ENCODE measurements at places on chromosomes 5 and 9.

GRCh38 chr9:137458194-137459151 is 661 bp downstream of the NSMF start:
- DNase-seq: no peak

DNA sequence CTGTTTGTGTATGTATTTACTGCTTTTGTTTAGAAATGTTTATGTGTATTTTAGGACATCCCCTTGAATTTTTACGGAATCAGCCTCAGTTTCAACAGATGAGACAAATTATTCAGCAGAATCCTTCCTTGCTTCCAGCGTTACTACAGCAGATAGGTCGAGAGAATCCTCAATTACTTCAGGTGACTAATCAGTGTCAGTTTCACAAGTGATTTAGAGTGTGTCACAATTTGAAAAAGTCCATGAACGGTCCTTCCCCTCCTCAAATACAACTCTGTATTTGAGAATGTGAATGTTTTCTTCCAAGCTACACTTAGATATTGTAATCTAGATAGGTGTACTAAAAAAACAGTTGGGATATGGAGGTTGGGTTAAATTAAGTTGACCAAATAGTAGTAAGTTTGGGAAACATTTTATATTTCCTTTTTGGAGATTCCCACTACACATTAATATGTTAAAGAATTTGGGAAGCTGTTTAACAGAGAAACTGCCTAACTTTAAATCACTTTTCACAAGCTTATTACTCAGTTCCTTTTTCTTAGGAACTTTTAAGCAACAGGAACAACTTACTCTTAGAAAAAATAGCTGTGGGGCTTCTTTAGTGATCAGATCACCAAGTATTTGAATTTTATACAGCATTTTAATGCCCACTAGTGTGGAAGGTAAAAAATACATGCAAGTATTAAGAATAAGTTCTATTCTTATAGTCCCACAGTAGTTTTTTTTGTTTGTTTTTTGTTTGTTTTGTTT is 40.9 kb downstream of the RAD23B start:
- DNase-seq: no peak

- DNase-seq: no peak
Measured at GRCh38 chr5:72121780-72122445, 14.6 kb downstream of the MAP1B start.

GRCh38 chr5:88119535-88120125 is 149.0 kb downstream of the TMEM161B start:
- no peak for DNase-seq

- DNase-seq: no peak
Measured at GRCh38 chr5:56432321-56432720, 199.2 kb upstream of the ANKRD55 start.

GRCh38 chr5:35282810-35283209 is 52.5 kb upstream of the PRLR start:
- no peak for DNase-seq

DNA sequence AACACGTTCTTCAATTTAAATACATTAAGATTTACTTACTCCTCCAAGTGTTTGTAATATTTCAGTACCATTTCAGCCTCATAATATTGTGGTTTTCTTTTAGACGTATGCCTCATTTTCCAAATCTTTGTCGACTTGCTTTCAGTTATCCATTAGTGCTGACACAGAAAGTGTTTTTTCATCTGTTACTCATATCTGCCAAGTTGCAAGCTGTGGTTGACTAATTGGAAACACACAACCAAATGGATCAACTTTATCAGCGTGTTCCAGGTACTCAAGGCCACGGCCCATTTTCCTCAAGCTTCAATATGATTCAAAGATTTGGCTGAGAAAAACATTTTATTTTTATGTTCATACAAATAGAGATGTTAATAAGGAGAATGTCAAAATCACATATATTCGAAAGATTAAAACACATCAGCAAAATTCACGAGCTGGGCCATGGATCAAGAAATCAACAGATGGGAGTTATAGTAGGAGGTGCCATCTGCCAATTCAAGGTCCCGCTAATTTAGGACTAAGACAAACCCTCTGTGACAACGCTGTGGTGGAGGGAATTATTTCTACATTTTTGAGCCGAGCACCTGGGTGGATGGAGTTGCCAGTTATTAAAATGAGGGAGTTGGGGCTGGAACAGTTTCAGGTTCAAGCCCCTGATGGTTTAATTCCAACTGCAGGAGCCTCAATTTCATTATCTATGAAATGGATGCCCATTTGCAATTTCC is 27.2 kb upstream of the CCNJL start:
- no peak for DNase-seq

- DNase-seq: no peak
Measured at GRCh38 chr5:16865151-16865550, 70.9 kb downstream of the MYO10 start.

- DNase-seq: no peak
Measured at GRCh38 chr5:140312791-140313189, 9.9 kb upstream of the PFDN1 start.

- peak; percentile 8 for DNase-seq
Measured at GRCh38 chr5:74865804-74866595, at the start of gene FAM169A. Gene FAM169A (minus strand): TSS chr5:74866387. CDS start chr5:74841676, 24,711 bp downstream.

GRCh38 chr5:129361441-129362025 is 98.6 kb upstream of the ADAMTS19 start:
- no peak for DNase-seq

GRCh38 chr9:69760278-69760610 is 433 bp upstream of the PTAR1 start:
- DNase-seq: no peak

- no peak for DNase-seq
Measured at GRCh38 chr5:8848997-8849594, 696.8 kb downstream of the SEMA5A start.

- DNase-seq: no peak
Measured at GRCh38 chr9:135533113-135533512, 11.9 kb downstream of the LCN1 start.

- no peak for DNase-seq
Measured at GRCh38 chr5:38681029-38681706, 124.7 kb upstream of the LIFR start.

DNA sequence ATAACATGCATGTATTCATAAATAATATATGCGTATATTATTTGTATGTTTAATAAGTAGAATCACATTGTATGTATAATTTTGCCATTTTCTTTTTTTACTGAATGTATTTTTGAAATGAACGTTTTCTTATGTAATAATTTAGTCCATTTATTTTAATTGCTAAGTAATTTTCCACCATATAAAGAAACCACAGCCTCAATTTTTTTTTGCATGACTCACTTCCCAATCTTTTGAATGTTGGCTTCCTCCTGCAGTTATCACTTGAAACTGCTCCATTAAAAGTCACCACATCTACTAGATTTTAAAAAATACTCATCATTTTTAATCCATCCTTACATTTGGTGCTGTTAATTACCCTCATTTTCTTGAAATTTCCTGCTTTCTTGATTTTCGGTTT is 363.3 kb upstream of the MEF2C start:
- no peak for DNase-seq

DNA sequence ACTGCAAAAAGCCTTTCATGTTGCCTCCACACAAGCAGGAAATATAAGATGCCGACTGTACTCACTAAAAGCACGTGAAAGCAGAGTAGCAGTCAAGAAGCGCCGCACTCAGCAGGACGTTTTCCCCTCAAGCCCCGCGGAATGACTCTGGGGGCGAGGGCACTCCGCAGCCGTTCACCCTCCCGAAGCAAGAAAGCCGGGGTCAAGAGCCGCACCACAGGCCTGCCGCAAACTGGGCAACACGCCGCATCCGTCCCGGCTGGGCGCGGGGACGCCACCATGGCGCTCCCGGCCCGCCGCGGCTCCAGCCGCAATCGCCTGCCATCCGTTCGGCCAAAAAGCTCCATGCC is 364 bp downstream of the RPS6 start:
- DNase-seq: no peak

GRCh38 chr5:56851258-56851941 is 36.1 kb downstream of the MAP3K1 start:
- no peak for DNase-seq

DNA sequence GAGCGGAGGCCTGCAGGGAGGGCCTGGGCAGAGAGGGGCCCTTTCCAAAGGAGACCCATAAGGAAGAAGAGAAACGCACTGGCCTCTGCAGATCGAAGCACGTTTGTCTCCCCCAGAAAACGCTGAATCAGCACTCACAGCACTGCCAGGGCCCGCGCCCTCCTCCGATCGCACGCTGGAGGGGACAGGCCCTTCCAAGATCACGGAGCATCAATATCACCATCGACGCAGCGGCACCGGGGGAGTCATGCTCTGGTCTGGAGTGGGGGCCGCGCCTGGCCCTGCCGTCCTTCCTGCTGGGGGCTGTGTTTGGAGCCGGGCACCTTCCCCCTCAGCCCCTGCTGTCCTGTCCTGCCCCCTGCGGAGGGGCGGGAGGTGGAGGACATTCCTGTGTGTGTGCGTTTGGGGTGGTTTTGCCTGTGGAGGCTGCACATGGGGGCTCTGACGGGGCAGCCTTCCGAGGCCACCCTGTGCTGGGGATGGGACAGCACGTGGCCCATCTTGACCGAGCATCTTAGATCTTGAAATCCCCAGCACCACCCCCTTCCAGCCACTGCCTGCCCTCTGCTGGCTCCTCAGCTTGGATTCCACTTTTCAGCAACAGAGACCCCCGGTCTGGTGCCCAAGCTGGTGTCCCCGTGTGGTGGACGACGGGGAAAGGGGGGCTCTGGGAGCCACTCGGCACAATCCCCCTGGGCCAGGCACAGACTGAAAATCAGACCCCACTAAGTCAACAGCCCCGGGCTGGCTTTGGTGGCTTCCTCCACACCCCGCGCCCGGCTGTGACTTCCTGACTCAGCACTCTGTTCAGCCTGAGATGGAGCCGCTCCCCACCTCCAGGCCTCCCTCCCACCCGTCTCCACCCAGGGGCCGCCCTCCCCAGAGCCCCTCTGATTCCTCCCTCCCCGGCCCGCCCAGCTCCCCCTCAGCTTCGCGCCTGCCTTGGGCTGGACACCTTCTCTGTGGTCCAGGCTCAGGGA is 8.3 kb downstream of the TMEM250 start:
- peak; percentile 29 for DNase-seq

DNA sequence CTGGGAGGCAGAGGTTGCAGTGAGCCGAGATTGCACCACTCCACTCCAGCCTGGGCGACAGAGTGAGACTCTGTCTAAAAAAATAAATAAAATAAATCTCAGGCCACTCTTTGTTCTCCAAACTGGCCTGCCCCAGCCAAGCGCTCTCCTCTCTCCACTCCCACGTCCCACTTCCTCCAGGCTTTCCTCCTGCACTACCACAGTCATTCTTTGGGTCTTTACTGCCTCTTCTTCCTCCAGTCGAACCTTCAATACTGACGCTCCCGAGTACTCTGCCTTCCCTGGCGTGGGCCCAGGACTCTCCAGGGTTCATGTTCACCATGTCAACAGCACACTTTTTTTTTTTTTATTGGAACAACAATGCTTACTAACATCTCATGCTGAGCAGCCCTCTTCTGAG is 23.9 kb downstream of the RNF130 start:
- DNase-seq: no peak

- DNase-seq: no peak
Measured at GRCh38 chr5:149088686-149089085, 25.8 kb upstream of the SH3TC2 start.

GRCh38 chr5:6572825-6573380 is 59.9 kb downstream of the NSUN2 start:
- DNase-seq: no peak

GRCh38 chr5:15124871-15125568 is 253.4 kb upstream of the ANKH start:
- DNase-seq: no peak
